ENCODE measurements at places on chromosomes 6 and 20.

DNA sequence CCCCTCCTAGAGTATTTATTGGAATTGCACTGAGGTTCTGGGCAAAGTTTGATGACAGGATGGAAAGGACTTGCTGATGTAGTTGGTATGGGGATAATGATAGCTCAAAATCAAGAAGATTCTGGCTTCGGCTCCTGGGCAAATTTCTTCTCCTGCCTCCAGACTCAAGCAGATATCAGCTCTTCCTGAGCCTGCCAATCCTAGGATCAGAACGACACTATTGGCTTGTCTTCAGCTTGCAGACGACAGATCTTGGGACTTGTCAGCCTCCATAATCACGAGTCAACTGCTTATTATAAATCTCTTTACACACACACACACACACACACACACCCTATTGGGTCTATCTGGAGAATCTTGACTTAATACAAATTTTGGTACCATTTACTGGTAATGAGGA is 131.1 kb downstream of the PREX1 start:
- no peak for DNase-seq

DNA sequence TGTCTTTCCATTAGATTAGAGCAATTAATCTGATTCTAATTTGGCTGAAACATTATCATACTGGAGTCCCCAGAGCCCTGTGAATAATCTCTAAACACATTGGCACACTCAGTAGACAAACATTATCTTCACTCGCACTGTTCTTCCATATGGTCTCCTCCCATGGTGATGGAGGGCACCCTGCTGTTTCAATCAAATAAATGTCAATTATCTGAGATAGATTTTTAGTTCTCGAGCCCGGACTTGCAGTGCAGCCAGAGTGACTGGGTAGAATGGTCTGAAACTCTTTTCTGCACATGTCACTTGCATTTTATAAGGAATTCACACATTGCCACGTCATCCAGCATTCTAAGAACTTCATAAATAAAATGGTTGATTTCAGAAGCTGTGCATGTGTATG is 90.6 kb upstream of the MAP3K7 start:
- DNase-seq: no peak

- no peak for DNase-seq
Measured at GRCh38 chr6:146914489-146915483, 289.4 kb upstream of the STXBP5 start.

DNA sequence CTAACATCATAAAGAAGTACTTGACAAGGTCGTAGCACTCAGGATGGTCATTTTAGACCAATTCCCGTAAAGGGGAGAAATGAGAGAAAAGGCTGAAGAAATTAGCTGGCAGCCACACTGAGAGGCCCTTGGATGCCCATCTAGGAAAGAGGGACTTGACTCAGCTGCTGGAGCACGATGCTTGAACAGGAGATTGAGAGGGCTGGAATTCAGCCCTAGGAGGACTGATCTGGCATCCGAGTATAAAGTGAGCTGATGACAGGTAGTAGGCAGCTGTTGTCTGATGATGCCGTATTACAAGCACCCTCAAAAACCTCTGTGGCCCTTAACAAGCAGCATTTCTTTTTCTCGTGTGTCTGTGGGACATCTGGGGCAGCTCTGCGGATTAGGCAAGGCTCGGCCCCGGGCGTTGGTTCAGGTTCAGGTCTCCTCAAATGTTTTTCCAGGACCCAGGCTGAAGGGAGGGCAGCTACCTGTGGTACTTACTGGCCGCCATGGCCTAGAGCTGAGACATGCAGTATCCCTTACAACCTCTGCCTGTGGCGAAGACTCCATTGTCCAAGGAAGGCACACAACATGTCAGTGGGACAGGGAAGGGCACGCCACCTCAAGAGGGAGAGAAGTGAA is 219.6 kb upstream of the SNX9 start:
- DNase-seq: no peak

DNA sequence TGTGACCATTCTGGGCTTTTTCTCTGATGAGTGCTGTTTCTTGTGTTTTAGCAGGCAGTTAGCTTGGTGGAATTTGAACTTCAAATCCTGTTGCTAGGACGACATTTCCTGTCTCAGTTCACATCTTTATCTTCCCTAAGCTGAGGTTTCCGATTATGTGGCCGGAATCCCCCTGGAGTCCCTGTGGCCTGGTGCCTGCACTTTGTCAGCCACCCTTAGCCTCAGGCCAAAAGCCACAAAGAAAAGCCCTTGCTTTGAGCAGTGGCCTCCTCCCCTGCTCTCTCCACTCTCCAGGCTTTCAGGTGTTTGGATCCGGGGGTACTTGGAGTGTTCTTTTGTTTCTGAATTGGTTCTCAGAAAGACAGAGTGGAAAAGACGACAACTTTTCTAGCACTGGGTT is 59.9 kb upstream of the PMEPA1 start:
- no peak for DNase-seq

GRCh38 chr6:108559884-108560462 is 744 bp upstream of the FOXO3 start:
- DNase-seq: no peak

DNA sequence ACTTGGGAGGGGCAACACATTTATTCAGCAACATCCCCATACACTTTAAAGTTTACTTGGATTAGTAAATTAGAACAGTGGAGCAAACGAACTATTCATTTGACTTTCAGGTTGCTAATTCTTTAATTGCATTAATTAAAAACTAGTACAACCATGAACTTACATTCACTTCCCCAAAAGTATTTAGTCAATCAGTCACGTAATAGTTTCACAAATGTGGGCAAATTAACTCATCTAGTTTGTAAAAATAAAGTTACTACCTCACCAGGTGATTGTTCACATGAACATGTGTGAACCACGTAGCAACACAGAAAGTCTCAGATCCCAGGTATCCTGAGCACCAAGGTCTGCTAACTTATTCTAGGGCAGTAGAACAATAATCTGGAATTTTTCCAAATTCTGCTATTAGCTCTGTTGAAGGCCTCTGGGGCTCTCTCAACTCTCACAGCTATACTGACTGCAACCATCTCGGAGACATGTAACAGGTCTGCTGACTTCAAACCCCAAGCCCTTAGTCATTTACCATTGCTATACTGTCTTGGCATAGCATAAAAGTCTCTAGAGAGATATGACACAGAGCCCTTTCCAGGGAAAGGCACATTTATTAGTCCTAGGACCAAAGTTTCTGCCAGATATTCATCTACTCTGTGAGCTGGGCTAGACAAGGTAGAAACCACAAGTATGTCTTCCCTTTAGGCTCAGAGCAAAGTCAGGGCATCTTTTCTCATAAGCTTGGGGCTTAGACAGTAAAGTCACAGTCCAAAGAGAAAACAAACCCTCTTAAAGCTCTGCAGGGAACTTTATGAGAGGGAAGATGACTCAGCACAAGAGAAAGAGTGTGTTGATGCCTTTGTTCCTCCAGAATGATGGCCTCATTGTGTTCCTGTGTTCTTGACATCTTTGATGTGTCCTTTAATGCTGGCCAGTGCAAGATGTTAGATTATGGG is 50.9 kb upstream of the CCDC28A start:
- DNase-seq: no peak

- DNase-seq: no peak
Measured at GRCh38 chr6:19050765-19051164, 663.6 kb downstream of the RNF144B start.

- DNase-seq: no peak
Measured at GRCh38 chr20:11626551-11626950, 291.1 kb upstream of the BTBD3 start.

- no peak for DNase-seq
Measured at GRCh38 chr6:143323729-143324470, 126.6 kb downstream of the ADAT2 start.

- DNase-seq: no peak
Measured at GRCh38 chr20:15857173-15857784, 716.0 kb downstream of the KIF16B start.

GRCh38 chr20:35657271-35657670 is 7.4 kb downstream of the CPNE1 start:
- no peak for DNase-seq

DNA sequence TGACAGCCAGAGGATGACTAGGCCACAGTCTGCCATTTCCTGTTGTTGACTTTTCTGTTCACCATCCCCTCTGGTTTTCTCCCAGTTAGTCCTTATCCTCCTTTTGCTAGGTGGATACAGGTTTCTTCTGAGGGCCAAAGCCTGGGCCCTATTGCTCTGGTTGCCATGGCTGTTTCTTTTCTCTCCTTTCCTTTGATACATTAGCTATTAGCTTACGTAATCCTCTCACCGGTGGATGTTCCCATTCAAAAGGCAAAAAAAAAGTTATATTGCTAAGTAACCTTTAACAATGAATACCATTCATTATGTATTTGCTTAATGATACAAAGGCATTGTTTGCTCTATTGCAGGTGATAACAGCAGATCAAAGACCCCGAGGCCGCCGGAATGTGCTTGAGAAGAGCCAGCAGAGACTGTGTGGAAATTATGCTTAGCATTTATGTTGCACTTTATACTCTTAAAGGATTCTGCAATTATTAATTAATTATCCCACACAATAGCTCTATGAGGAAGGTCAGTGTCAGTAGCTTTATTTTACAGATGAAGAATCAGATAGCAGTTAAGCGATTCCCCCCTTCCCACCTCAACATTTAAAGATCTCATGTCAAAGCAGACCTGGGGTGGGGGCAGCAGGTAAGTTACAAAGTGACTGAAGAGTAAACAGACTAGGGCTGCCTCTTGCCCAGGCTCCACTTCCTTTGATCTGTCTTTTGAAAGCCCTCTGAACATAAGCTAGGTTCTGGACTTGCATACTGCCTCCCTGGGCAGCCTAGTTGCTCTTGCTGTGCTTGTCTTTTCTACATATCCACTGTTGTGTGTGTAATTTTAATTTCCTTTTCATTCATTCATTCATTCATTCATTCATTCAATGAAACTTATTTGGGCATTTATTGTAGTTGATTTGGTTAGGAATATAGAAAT is 14.5 kb upstream of the TFB1M start:
- DNase-seq: no peak

DNA sequence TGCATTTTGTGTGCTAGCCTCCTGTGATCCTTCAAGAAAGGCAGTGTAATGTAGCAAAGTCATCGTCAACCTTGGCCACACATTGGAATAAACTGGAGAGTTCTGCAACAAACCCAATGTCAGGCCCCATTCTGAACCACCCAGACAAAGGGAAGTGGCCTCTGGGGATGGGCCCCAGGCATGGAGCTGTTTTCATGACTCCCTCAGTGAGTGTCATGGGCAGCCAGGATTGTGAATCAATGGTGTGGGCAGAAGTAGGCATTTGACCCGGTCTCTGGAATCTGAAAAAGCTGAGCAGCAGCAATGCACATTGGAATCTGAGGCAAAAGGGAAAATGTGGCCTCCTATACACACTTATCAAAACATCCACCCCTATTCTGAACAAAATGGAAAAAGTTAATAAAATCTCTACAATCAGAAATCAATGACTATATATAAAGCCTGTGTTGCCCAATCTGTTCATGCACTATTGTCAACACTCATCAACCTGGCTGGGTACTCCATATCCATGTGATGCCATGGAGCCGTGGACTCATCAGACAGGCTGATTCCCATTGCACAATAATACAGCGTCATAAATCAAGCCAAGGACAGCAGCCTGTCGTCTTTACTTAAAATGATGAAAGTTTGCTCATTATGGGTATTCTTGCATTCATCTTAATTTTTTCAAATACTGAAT is 134.9 kb upstream of the STMND1 start:
- no peak for DNase-seq

GRCh38 chr20:32966881-32967781 is 37.1 kb downstream of the SUN5 start:
- no peak for DNase-seq

- no peak for DNase-seq
Measured at GRCh38 chr20:55159230-55159629, 683.8 kb downstream of the DOK5 start.

DNA sequence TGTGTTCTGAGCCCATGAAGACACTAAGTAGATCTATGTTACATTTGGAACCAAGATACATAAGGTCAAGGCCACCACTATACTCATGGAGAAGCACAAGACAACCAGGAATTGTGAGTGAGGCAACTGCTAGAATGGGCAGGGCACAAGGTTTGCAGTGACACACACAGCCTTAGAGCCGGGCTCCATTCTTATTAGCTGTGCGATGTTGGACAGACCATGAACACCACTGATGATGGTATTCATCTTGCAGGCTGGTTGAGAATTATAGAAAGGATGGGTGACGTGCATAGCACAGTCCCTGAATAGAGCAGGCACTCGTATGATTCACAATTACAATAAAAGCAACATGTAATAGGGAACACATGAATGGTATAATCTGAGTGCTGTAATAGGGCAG is 172.4 kb downstream of the GJA10 start:
- no peak for DNase-seq

GRCh38 chr20:59406446-59406845 is 106.0 kb downstream of the EDN3 start:
- no peak for DNase-seq

- DNase-seq: no peak
Measured at GRCh38 chr20:53672484-53673129, 79.0 kb upstream of the ZNF217 start.

DNA sequence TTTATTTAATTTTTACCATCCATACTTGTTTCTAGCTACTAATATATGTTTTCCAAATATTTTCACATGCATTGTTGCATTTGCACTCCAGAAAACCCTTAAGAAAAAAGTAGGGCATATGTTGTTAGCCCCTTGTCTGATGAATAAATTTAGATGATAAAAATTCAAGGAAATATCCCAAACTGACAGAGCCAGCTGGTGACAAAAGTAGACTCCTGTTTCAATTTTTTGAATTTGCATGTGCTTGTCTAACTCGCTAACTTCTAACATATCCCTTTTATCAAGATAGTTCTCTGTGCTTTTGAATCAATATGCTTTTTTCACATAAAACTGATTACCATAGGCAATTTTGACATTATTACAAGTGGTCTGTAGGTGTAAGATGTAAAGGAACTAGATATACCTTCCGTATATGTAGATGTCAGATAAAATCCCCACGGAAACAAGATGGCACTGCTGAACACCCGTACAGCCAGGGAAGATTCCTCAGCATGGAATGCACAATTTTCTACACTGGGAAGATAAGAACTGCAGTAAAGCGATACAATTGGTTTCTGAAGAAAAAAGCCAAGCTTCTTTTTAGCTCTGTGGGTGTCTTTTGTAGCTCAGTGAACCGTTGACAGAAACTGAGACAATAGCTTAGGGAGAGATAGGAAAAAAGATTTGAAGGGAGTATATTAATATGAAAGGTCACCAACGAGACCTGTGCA is 437.6 kb upstream of the RNF217 start:
- DNase-seq: no peak

GRCh38 chr20:40582531-40582930 is 106.5 kb downstream of the MAFB start:
- DNase-seq: no peak

DNA sequence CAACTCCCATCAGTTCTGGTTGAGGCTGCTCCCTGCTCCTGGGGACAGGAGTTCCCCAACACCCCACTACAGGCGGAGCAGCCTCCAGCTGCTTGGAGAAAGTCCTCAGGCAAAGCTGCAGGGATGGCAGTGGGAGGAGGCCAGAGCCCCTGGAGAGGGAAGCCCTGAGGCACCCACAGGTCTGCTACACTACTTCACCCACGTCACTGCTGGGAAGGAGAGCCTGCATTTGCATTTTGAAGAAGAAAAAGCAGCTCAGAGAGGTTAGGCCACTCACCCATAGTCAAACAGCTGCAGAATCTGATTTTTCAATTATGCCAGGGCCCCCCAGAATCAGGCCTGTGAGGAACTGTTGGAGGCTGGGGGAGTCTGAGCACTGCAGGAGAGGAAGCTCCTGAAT is 17.2 kb downstream of the BFSP1 start:
- DNase-seq: no peak

- no peak for DNase-seq
Measured at GRCh38 chr6:27140999-27141528, 106.4 kb upstream of the PRSS16 start.

Measured in cerebellar nuclear complex (tissue), 1 donor.